ENCODE measurements at places on chromosomes 3 and 15.

- DNase-seq = no peak
Observed at GRCh38 chr3:150825916-150826377, 63.0 kb upstream of the SIAH2 start.

GRCh38 chr3:12115104-12115503, 43.6 kb downstream of the TIMP4 start:
- no peak for DNase-seq

DNA sequence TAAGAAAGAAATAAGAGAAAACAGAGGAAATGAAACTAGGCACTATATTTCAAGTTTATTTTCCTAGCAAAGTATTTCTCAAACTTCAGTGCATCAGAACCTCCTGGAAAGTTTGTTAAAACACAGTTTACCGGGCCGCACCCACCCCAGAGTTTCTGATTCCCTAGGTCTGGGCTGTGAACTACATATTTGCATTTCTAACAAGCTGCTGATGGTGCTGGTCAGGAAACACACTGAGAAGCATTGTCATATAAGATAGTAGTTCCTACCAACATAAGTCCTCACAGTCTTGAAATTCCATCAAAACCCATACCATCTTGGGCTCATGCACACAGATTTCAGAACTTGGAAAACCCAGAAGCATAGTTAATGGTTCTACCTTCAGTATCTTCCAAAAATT, 8.3 kb downstream of the SLC9A9 start:
- DNase-seq = no peak

DNA sequence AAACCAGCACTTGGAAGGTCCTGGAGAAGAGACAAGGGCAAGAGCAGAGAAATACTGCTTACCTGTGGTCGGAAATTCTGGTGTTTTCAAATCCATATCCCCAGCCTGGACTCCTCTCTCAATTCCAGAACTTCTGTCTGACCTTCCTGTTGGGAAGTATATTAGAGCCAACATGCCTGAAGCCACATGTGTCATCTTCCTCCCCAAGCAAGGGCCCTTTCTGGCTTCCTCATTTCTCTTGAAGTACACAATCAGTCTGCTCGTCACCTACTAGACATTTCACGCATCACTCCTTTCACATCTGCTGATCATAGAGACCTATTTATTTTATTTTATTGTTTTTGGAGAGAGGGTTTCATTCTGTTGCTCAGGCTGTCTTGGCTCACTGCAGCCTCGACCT, 8.4 kb downstream of the PARP14 start:
- DNase-seq = no peak

GRCh38 chr15:49380912-49381311, 42.1 kb upstream of the FGF7 start:
- no peak for DNase-seq

GRCh38 chr15:27866505-27867165, 232.5 kb downstream of the OCA2 start:
- DNase-seq = no peak
